ENCODE measurements at places on chromosomes 3 and 15.

DNA sequence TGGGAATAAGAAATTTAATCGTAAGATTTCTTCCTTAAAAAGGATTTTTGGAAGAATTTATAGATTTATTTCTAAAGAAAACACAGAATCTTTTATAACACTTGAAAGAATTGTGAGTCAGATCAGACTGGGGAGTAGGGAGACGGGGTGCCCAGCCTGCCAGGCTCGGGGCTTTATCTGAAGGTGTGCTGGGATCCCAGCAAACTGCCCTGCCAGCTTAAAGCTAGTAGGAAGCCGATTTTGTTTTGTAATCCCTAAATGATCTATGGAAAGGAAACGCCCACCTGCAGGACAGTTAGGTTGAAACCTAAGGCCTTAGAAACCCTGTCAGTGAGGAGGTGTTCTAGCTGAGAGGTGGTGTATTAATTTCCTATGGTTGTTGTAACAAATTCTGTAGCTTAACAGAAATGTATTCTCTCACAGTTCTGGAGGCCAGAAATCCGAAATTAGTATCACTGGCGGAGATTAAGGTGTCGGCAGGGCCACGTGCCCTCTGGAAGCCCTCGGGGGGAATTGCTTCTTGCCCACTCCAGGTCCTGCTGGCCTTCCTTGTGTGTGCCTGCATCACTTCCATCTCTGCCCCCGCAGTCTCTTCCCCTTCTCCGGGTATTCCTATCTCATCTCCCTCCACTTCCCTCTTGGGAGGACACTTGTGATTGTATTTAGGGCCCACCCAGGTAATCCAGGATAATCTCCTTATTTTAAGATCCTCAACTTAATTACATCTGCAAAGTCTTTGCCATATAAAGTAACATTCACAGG lies 19.3 kb upstream of the RAB6B start:
- H3K36me3 ChIP-seq, result no peaks in the 10 kb centered on the region
- peaks cover 5% of the 10 kb centered on the region for H3K27me3 ChIP-seq
- DNase-seq, result no peak
- H3K27ac ChIP-seq, result no peak overlapping the region

GRCh38 chr3:140007081-140007480 lies 72.1 kb downstream of the CLSTN2 start:
- no peaks in the 10 kb centered on the region for H3K27me3 ChIP-seq
- H3K27ac ChIP-seq, result no peak overlapping the region
- no peaks in the 10 kb centered on the region for H3K4me1 ChIP-seq
- H3K36me3 ChIP-seq, result no peaks in the 10 kb centered on the region
- no peak for DNase-seq

DNA sequence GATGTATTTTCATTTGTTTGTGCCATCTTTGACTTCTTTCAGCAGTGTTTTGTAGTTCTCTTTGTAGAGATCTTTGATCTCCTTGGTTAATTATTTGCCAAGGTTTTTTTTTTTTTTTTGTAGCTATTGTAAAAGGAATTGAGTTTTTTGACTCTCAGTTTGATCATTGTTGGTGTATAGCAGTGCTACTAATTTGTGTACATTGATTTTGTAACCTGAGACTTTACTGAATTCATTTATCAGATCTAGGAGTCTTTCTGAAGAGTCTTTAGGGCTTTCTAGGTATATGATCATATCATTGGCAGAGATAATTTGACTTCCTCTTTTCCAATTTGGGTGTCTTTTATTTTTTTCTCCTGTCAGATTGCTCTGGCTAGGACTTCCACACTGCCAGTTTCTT lies 42.2 kb upstream of the POMGNT2 start:
- no peak overlapping the region for H3K4me3 ChIP-seq
- H3K27me3 ChIP-seq, result no peaks in the 10 kb centered on the region
- no peaks in the 10 kb centered on the region for H3K36me3 ChIP-seq

DNA sequence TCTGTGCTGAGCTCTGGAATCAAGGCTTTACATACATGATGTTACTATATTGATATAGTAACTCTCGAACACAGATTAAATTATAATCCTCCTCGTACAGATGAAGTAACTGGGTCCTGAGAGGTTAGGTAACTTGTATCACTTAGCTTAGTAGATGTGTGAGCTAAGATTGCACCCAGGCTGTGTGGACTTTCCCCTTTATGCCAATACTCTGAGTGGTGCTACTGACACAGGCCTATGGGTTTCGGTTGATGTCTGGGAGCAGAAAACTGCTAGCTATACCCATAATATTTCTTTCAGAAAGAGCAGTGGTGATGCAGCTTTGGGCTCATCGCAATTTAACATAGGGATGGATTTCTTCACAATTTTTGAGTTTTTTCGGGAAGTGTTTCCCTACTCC lies 259.7 kb downstream of the RBMS3 start:
- H3K27ac ChIP-seq, result no peak overlapping the region
- no peaks in the 10 kb centered on the region for H3K4me1 ChIP-seq
- DNase-seq, result no peak

GRCh38 chr15:52464478-52464877 lies 64.2 kb downstream of the MYO5A start:
- no peak overlapping the region for H3K27ac ChIP-seq
- no peaks in the 10 kb centered on the region for H3K27me3 ChIP-seq
- H3K4me3 ChIP-seq, result no peak overlapping the region
- H3K4me1 ChIP-seq, result peaks cover 14% of the 10 kb centered on the region
- DNase-seq, result no peak

DNA sequence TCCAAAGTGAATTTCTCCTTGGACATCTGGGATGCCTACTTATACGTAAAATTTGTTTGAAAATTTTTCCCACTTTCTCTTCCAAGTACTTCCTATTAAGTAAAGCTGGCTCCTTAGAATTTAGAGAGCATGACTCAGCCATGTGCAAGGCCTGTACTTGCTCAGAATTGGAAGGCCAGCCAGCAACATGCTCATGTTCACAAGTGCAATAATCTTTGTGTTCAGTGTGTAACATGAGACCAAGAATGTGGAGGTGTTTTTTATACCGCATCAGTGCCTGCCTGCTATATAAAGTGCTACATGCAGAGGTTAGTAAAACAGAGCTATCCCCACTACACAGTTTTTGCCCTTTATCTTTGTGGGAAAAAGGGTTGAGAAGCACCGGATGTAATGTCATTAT lies 151.9 kb upstream of the FEZF2 start:
- H3K4me3 ChIP-seq, result no peak overlapping the region
- peaks cover 3% of the 10 kb centered on the region for H3K4me1 ChIP-seq
- no peak overlapping the region for H3K27ac ChIP-seq

- DNase-seq, result no peak
- H3K4me1 ChIP-seq, result peaks cover 12% of the 10 kb centered on the region
- no peaks in the 10 kb centered on the region for H3K27me3 ChIP-seq
- H3K27ac ChIP-seq, result no peak overlapping the region
- H3K4me3 ChIP-seq, result no peak overlapping the region
Measured at GRCh38 chr3:149796026-149796425, 3.7 kb upstream of the ANKUB1 start.

- H3K4me3 ChIP-seq, result no peak overlapping the region
- no peaks in the 10 kb centered on the region for H3K27me3 ChIP-seq
- no peaks in the 10 kb centered on the region for H3K36me3 ChIP-seq
Measured at GRCh38 chr3:160671231-160671630, 5.7 kb upstream of the ARL14 start.

GRCh38 chr15:49645941-49646340 lies 25.1 kb downstream of the DTWD1 start:
- peaks cover 9% of the 10 kb centered on the region for H3K4me1 ChIP-seq
- H3K4me3 ChIP-seq, result no peak overlapping the region
- H3K27me3 ChIP-seq, result no peaks in the 10 kb centered on the region
- H3K36me3 ChIP-seq, result peaks cover 31% of the 10 kb centered on the region

GRCh38 chr3:193863657-193864357 lies 270.8 kb downstream of the OPA1 start:
- no peak for DNase-seq
- H3K4me1 ChIP-seq, result peaks cover 14% of the 10 kb centered on the region
- H3K27ac ChIP-seq, result no peak overlapping the region
- H3K4me3 ChIP-seq, result no peak overlapping the region
- no peaks in the 10 kb centered on the region for H3K27me3 ChIP-seq
- H3K36me3 ChIP-seq, result no peaks in the 10 kb centered on the region

DNA sequence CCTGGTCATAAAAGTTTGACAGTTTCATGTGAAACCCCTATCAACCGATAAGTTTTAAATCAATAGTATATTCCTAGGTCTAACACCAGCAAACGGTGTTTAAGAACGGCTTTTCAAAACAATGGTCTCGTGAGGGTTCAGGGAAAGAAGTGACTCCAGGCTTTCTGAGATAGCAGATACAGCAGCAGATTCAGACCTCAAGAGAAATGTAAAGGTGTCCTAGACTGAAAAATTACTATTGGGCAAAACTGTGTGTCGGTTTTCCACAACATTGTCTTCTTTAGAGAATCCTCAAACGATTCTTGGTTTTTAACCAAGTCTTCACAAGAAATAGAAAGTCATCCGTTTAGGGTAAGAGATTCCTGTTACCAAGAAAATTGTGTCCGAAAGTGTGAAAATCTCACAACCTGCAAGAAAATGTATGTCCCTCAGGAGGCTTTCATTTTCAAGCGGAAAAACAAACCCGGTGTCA lies 1.2 kb downstream of the SETD2 start:
- 0 out of 2 replicates have a peak, but pooled peaks cover 3% of the 10 kb centered on the region for H3K36me3 ChIP-seq
- no peak for DNase-seq
- no peaks in the 10 kb centered on the region for H3K27me3 ChIP-seq

DNA sequence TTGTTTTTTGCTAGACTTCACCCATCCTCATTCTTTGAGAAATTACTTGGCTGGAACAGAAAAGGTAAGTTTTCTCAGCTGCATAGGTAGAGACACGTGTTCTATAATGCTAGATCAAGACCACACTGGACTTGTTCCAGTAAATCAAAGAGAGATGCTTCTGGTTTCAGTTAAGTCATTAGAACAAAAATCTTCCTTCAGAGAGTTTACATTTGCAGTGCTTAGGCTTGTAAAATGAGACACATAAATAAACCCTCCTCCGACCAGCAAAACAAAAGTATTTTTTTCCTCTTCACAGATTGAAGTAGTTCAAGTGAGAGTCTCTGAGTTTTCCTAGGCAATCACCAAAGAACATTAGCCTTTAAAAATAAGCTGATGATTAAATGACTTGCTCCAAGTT lies 87.3 kb upstream of the PROK2 start:
- H3K4me1 ChIP-seq, result no peaks in the 10 kb centered on the region
- no peak overlapping the region for H3K27ac ChIP-seq
- H3K36me3 ChIP-seq, result no peaks in the 10 kb centered on the region
- H3K27me3 ChIP-seq, result no peaks in the 10 kb centered on the region

DNA sequence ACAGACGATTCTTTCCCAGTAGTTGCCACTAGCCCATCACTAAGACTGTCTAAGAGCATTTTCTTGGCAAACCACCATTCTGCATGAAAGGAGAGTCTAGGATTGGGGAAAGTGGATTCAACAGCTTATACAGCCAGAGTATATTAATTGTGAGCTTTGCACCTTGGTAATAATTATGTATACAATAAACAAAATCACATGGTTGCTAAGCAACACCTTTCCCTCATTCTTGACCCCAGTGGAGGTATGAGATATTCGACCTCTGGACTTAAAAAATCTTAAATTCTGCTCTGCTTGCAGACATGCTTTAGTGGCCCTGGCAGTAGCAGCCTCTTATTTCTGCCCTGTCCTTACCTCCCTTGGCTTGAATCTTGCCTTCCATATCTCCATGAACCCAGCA lies 73.1 kb downstream of the PPP2R3A start:
- no peaks in the 10 kb centered on the region for H3K27me3 ChIP-seq
- H3K4me1 ChIP-seq, result no peaks in the 10 kb centered on the region
- no peak overlapping the region for H3K4me3 ChIP-seq
- peaks cover 7% of the 10 kb centered on the region for H3K36me3 ChIP-seq

- H3K4me1 ChIP-seq, result no peaks in the 10 kb centered on the region
- H3K27me3 ChIP-seq, result no peaks in the 10 kb centered on the region
- no peak overlapping the region for H3K27ac ChIP-seq
Measured at GRCh38 chr3:60160111-60160821, 1091.0 kb downstream of the FHIT start.

GRCh38 chr3:153029350-153029749 lies 132.7 kb upstream of the RAP2B start:
- no peak overlapping the region for H3K27ac ChIP-seq
- no peaks in the 10 kb centered on the region for H3K27me3 ChIP-seq
- H3K4me1 ChIP-seq, result peaks cover 12% of the 10 kb centered on the region
- DNase-seq, result peak; percentile 70

DNA sequence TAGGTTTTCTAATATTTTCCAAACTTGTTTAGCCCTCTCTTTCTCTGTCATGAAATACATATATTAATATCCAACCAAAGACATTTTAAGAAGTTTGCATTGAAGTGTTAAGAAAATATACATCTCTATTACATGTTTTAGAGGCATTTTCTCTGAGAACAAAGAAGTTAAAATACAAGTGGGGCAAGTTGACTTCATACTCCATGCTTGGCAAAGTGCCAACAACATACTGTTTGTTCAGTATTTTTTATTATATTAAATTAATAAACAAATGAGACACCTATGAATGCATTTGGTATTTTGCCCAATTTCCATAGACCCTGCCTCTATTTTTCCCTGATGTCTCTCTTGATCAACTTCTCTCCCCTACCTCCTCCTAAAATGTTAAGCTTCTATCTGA lies 232.8 kb upstream of the MRPL3 start:
- H3K27ac ChIP-seq, result no peak overlapping the region
- no peak for DNase-seq
- no peaks in the 10 kb centered on the region for H3K36me3 ChIP-seq

GRCh38 chr3:149352556-149352955 lies 19.1 kb upstream of the TM4SF18 start:
- H3K27ac ChIP-seq, result no peak overlapping the region
- no peaks in the 10 kb centered on the region for H3K4me1 ChIP-seq
- DNase-seq, result peak; percentile 67
- H3K36me3 ChIP-seq, result no peaks in the 10 kb centered on the region
- no peaks in the 10 kb centered on the region for H3K27me3 ChIP-seq

DNA sequence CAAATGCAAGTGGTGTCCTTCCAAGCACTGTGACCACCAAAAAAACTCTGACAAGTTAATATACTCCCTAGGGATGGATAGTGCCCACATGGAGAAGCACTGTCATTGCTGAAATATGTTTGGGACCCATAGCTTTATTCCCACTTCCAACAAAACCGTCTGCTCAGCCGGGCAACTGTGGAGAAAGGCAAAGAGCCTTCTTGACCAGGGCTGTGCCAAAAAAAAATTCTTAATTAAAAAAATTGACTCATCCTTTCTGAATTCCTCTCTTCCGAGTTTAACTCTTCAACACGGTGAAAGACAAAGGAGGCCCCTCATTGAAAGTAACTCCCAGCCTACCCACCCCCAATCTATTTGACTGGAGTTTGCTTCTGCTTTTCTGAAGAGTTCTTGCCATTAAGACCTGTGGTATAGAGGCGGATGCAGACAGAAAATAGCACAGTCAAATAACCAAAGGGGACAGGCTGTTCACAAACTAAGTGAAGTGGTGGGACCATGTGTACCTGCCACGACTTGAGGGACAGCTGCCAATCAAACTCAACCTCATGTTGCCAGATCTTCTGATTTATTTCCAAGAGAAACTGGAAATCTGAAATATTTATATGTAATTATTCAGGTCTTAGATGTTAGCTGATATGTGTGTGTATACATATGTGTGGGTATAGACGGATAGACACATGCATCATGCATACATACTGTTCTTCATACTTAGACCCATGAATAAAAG lies 135.4 kb upstream of the PFN2 start:
- no peak overlapping the region for H3K4me3 ChIP-seq
- no peak for DNase-seq
- peak overlapping the region; percentile 63 for H3K27ac ChIP-seq

GRCh38 chr15:72340366-72340765 lies 20.4 kb upstream of the CELF6 start:
- H3K4me1 ChIP-seq, result no peaks in the 10 kb centered on the region
- H3K36me3 ChIP-seq, result peaks cover 8% of the 10 kb centered on the region
- DNase-seq, result no peak
- H3K27me3 ChIP-seq, result no peaks in the 10 kb centered on the region
- H3K27ac ChIP-seq, result peak overlapping the region; percentile 21

GRCh38 chr3:49901366-49902339 lies 2.0 kb downstream of the MST1R start:
- H3K4me1 ChIP-seq, result peaks cover 36% of the 10 kb centered on the region
- H3K36me3 ChIP-seq, result peaks cover 53% of the 10 kb centered on the region
- H3K4me3 ChIP-seq, result peak overlapping the region; percentile 64
- H3K27me3 ChIP-seq, result no peaks in the 10 kb centered on the region
- peak overlapping the region; percentile 98 for H3K27ac ChIP-seq
